B cell (primary cell): ENCODE measurements at places on chromosomes 6 and 20. TPM values are rescaled to one million over a fixed set of nuclear protein-coding genes. Genes with fewer than 3 reads are reported as not detected.

The ABHD16B gene
- not detected in 2 replicates for total RNA-seq

GRCh38 chr20:40073535-40074111 lies 615.4 kb downstream of the MAFB start:
- no peaks in the 10 kb centered on the region for H3K36me3 ChIP-seq
- no peak overlapping the region for H3K27ac ChIP-seq
- H3K27me3 ChIP-seq = no peaks in the 10 kb centered on the region
- no peak overlapping the region for H3K4me3 ChIP-seq
- no peak for DNase-seq

DNA sequence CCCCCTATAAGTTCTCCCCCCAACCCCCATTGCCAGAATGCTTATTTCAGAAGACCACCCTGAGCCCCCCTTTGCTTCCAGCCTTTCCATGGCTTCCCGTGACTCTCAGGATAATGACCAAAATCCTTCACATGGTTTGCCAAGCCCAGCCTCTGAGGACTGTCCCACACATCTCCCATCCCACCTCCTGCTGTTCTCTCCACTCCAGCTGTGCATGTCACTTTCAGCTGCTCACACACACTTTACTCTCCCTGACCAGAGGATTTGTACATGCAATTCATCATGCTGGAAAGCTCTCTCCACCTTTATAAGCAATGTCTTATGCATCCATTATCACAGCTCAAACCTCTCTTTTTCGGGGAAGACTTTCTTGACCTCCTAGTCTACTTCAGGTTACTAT lies 164.2 kb downstream of the PRL start:
- no peaks in the 10 kb centered on the region for H3K36me3 ChIP-seq
- H3K4me1 ChIP-seq = no peaks in the 10 kb centered on the region

DNA sequence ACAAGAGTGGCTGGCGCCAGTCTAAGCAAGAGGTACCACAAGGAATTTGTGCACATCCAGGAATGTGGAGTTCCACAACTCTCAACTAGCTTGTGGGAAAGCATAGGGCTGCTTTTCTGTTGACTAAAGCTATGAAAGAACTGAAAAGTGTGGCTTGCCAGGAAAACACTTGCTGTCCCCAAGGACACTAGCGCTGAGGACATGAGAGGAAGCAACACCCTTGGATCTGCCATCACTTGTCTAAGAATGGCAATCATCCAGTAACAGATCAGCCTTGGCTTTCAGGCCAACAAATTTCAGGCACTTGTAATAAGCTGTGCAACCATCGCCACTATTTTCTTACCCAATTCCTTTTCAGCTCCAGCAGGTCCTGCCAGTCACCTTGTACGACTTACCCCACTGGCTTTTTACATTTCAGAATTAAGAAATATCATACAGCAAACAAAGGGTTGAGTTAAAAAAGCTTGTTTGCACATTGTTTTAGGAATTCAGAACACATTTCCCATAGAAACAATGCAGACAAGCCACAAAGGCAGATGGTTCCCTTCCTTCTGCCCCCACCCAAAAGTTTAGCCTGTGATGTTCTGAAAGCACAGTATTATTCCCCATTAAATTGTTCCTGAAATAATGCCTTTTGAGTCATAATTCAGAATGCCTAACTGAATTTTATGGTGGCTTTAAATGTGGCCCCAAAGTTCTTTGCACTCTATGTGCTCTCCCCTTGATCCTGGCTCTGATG lies 57.9 kb upstream of the SSTR4 start:
- DNase-seq = no peak
- no peak overlapping the region for H3K4me3 ChIP-seq
- no peaks in the 10 kb centered on the region for H3K27me3 ChIP-seq
- H3K4me1 ChIP-seq = no peaks in the 10 kb centered on the region
- H3K27ac ChIP-seq = no peak overlapping the region

DNA sequence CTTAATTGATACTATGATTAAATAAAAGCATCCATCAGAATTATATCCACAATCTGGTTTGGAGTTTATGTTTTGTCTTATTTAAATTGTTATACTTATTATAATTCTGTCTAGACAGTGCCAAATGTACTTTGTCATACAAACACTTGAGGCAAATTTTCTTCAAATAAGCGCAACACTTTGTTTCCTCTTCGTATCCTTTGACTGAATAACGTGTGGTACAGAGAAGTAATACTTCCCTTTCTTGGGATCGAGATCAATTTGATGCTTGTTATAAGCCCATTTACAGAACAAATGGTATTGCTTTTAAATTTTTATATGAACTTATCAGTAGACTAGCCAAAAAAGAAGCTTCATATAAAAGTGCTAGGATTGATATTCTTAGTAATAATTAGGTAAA lies 111.0 kb downstream of the ATG5 start:
- no peak overlapping the region for H3K4me3 ChIP-seq
- H3K4me1 ChIP-seq = peaks cover 7% of the 10 kb centered on the region
- H3K27ac ChIP-seq = no peak overlapping the region
- H3K27me3 ChIP-seq = no peaks in the 10 kb centered on the region

- DNase-seq = no peak
- H3K36me3 ChIP-seq = no peaks in the 10 kb centered on the region
- no peak overlapping the region for H3K4me3 ChIP-seq
- no peak overlapping the region for H3K27ac ChIP-seq
Observed at GRCh38 chr20:46984405-46984804, 89.8 kb downstream of the EYA2 start.

- no peak overlapping the region for H3K27ac ChIP-seq
- H3K36me3 ChIP-seq = no peaks in the 10 kb centered on the region
- DNase-seq = no peak
- H3K4me1 ChIP-seq = no peaks in the 10 kb centered on the region
- peaks cover 5% of the 10 kb centered on the region for H3K27me3 ChIP-seq
Observed at GRCh38 chr6:167442245-167442644, 117.4 kb downstream of the TTLL2 start.

GRCh38 chr20:51532577-51533191 lies 9.8 kb downstream of the NFATC2 start:
- no peaks in the 10 kb centered on the region for H3K36me3 ChIP-seq
- no peak for DNase-seq
- no peak overlapping the region for H3K27ac ChIP-seq
- H3K4me1 ChIP-seq = peaks cover 62% of the 10 kb centered on the region
